ENCODE measurements at places on chromosomes 1 and 21.
A peak's percentile ranks its signal among the peaks of the same experiment; 100 is the strongest.

GRCh38 chr1:54315099-54315498 lies 91.1 kb downstream of the SSBP3 start:
- DNase-seq, result no peak

- no peak for DNase-seq
Observed at GRCh38 chr1:97488530-97488929, 432.3 kb downstream of the DPYD start.

GRCh38 chr1:3687504-3687903 lies 35.2 kb downstream of the TP73 start:
- no peak for DNase-seq

GRCh38 chr1:39671793-39672550 lies at the start of gene NT5C1A:
Gene NT5C1A (minus strand): TSS chr1:39672107. CDS start chr1:39672038, 69 bp downstream.
- DNase-seq, result peak; percentile 22

DNA sequence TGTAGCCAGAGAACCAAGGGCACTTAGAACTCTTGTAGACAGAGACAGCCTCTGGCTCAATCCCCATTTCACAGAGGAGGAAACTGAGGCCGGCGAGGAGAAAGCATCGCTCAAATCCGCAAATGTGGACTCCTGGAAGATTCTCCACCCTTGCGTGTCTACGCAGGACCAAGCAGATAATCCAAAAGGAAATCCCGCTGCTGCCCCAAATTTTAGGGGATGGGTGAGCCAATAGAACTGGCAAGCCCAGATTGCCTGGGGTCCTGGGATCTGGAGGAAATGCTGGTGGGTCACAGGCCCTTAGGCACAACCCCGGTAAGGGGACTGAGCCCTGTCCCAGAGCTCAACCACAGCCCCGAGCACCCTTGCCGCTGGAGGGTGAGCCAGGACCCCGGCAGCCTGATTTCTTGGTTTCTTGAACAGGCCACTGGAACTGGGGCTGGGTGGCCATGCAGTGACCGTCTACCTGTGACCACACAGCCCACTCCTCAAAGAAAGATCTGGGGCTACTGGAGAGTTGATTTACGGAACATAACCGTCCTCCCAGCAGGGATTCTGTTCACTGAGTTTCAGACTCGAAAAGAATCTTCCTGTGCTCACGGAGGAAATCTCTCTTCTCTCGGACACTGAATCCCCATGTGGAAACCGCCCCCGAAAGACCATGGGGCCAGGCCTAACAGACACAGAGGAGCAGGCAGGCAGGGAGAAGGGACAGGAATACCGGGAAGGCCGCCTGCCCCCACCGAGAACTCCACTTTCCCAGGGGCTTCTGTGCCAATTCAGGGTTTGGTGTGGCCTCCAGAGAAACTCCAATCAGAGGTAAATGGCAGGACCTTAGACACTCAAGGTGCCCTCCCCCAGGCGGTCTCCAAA lies 238.4 kb downstream of the NPHP4 start:
- no peak for DNase-seq

- DNase-seq, result no peak
Observed at GRCh38 chr1:16082283-16083038, 9.0 kb upstream of the FAM131C start.

GRCh38 chr1:96464066-96464465 lies 257.5 kb upstream of the PTBP2 start:
- no peak for DNase-seq

GRCh38 chr1:66732407-66733166 lies 19.7 kb upstream of the DYNLT5 start:
- no peak for DNase-seq

GRCh38 chr1:119958223-119958622 lies 61.9 kb upstream of the ADAM30 start:
- DNase-seq, result no peak

DNA sequence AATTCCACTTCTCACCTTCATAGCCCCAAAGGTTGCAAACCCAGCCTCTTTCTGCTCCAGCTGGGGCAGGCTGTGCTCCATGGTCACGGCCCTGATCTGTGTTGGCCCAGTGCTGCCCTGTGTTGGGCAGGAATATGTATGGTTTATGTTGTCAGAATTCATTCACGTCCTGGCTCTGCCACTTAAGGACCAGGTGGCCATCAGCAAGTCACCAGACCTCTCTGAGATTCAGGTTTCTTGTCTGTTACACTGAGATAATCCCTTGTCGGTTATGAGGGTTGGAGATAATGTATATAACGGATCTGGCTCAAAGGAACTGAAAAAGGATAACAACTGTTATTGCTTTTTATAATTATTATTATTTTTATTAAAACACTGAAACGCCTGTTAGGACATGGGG lies 39.1 kb upstream of the SELENON start:
- no peak for DNase-seq

- DNase-seq, result no peak
Observed at GRCh38 chr21:43193651-43194302, 25.0 kb downstream of the CRYAA start.

- no peak for DNase-seq
Observed at GRCh38 chr1:234554218-234554697, 55.7 kb downstream of the IRF2BP2 start.

DNA sequence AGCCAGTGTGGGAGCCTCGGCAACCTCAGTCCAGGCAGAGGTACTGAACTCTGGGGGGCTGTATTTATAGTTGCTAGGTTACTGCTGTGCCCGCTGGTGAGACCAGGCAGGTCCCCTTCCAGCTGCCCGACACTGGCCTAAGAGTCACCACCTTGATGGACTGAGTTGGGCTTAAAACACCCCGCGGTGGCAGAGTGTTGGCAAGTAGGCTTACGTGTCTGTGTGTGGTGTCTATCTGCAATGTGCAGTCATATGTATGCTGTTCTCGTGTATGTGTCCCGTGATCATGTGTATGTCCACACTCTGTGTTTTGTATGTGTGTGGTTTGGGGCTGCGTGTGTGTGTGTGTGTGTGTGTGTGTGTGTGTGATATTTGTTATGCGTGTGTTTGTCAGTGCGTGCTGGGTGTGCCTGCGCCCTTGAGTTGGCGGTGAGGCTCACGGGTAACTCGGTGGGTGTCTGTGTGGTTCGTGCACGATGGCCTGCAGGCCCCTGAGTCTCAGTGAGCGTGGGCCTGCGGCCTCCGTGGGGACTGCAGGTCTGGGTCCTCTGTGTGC lies 65.5 kb downstream of the MEF2D start:
- DNase-seq, result no peak

DNA sequence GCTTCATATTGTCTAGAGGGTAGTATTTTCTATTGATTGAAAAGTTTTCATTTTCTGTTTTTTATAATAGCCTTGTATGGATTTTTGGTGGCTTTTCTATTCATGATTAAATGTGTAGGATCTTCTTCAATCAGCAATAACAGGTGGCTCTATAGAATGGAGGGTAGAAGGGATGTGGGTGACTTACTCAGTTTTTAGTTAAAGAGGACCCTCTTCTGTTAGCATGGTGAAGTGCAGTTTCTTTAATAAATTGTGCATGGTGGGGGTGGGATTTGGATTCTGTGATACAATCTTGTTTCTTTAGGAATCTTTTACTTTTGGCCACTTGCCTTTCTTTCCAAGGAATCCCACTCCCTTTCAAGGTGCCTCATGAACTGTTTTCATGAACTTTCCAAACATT lies 64.7 kb downstream of the SLC35A3 start:
- peak; percentile 48 for DNase-seq

DNA sequence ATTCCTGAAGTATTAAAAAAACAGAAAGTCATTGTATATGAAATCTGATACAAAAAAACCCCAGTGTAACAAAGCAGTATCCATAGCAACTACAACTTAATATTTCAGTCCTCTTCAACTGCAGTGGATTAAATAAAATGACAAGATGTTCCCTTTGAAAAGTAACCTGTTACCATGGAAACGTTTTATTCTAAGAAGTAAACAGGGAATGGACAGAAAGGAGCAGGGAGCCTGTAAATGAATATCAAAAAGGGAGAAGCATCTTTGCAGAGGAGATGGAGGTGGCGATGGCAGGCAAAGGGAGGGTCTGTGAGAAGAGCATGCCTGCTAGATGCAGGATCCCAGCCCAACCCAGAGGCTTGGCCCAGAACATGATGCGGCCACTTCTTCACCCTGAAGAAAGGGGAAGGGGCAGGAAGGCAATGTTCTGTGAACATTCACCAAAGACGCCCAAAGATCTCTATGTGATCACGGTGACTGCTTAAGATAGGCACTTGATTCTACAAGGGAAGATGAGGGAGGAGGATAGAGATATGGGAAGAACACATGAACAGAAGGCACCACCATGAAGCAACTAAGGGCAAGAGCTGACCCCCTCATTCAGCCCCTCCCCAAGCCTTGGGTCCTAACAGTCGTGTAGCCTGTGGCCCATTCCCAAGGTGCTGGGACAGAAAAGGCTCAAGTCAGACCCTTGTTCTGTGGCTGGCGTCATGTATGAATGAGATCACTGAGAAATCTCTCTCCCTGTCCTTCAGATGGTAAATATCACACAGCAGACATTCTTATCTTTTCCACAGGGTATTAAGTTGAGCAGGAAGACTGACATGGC lies 200.0 kb downstream of the SLC45A1 start:
- no peak for DNase-seq

DNA sequence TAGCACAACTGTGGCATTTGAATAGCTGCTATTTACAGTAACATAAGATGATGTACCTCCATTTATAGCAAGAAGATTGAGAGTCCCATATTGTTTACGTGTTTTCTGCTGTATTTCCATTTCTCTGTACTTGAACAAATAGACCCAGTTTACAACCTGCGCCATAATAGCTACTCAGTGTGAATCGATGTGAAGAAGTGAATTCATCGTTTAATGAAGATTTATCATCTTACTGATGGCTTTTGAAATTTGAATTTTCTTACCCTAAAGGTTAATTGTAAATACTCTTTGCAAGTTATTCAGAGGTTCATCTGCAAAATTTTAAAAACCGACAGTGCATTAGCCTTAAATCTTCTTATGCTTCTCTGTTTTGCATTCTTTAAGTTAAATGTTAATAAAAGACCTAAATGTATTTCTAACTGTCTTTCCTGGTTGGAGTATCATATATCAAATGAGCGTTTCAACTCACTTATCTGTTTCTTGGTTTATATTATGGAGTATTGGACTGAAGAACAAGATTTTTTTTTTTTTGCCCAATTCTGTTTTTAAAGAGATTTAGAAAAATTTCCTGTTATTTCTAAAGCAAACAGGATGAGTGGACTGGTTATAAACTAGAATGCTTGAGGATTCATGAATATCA lies 2.2 kb downstream of the MACO1 start:
- DNase-seq, result no peak

DNA sequence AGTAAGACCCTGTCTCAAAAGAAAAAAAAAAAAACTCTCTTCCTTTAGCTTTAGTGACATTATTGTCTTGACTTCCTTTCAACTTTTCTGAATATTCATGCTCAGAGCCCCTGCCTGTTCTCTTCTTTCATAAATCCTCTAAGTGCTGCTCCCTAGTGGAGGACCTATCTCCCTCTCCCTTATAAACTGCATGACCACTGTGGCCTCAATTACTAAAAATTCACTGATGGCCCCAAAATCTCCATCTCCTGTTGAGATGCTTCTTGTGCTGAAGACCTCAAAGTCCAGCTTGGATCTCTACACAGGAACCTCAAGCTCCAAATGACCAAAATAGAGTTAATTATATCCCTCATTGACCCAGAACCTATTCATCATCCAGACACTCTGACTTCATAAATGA lies 7.8 kb downstream of the ITLN1 start:
- DNase-seq, result no peak

GRCh38 chr1:155241841-155242264 lies 13.4 kb downstream of the ENTREP3 start:
- no peak for DNase-seq

DNA sequence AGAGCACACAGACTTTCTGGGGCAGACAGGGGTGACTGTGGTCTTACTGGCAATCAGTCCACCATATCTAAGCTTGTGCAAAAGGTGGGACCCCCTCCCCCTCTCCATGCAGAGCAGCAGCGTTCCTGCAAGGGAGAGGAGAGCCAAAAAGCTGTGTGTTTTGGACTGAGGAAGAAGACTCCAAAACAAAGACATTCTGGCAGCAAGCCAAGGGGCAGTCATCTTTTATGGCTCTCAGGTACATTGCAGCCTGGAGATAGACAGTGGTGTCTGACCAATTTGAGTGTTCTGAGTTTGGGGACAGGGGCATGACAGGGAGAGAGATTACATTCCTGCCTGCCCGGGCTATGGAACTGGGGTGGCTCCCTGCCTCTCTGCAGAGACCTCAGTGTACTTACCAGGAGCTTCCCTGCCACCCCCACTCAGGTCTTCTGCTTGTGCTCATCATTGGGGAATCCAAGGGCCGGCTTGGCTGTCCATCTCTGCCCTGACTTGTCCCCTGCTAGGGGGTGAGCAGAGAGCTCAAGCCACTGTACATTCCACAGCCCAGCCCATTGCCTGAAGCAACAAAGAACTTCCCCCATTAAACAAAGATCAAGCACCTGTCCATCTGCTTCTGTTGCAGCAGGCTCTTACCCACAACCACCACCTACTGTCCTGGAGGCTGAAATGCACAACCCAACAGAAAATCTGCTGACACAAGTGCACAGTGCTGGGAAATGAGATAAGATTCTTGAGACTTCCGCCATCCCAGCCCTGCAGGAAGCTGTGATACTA lies 131.1 kb downstream of the EVI5 start:
- DNase-seq, result no peak

DNA sequence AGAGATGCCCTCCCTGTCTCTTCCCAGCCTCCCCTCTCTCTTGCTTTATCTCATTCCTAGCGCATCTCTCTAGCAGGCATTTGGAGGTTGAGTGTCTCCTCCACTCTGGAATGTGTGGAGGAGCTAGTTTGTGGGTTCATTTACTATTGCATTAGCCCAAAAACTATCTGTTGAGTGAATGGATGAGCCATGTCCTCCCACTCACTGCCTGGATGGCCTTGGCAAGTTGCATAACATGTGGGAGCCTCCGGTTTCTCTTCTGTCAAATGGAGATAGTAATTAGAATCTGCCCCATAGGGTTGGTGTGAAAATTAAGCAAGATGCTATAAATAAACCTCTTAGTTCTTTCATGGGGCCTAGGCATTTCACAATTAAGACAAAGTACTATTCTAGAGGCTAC lies 181.8 kb downstream of the KAZN start:
- DNase-seq, result no peak

DNA sequence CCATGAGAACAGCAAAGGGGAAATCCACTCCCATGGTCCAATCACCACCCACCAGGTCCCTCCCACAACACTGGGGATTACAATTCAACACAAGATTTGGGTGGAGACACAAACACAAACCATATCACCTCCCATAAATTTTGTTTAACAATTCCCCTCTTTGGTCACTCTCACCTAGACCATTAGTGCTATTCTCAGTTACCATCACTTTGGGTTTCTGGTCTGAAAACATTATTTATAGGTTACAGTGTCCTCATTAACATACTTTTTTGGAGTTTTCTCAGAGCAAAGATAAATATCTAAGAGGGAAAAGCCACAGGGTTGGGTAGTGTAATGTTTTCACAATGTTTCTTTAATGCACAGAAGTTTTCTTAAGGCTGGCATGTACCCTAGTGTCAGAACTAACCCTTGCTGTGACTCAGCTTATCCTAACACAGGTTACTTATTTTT lies 47.7 kb upstream of the DNAH14 start:
- no peak for DNase-seq

- no peak for DNase-seq
Observed at GRCh38 chr1:41241354-41241748, 755 bp downstream of the SCMH1 start.

- DNase-seq, result no peak
Observed at GRCh38 chr1:161162806-161163205, 3.4 kb upstream of the PPOX start.

GRCh38 chr1:221477252-221477651 lies 264.6 kb downstream of the DUSP10 start:
- DNase-seq, result no peak

- no peak for DNase-seq
Observed at GRCh38 chr1:83860490-83861221, 138.3 kb downstream of the TTLL7 start.
